ENCODE measurements at places on chromosomes 7 and 10.

- DNase-seq, result peak; percentile 79
These were observed 102.2 kb downstream of the ZNF92 start for GRCh38 chr7:65475734-65476319.

- DNase-seq, result peak; percentile 51
These were observed 621 bp upstream of the FAM13C start for GRCh38 chr10:59362959-59363381.

- DNase-seq, result no peak
These were observed 7.1 kb downstream of the FGFR2 start for GRCh38 chr10:121591186-121591585.

DNA sequence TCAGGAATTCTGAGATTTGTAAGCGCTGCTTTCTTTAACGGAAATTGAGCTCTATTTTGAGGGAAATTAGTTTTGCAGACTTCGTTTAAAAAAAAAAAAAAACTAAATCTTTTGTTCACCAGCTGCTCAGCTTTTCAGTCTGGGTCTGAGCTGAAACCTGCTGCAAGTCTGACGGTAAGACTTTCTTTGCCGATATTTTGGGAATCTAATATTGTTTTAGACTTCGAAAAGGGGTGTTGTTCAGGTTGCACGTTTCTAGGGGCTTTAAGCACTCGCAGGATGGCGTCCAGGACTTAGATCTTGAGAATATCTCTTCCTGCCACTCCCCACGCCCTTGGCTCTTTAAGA, 1.8 kb upstream of the MEOX2 start:
- no peak for DNase-seq

GRCh38 chr7:37706804-37707203, 23.2 kb downstream of the GPR141 start:
- DNase-seq, result no peak

- DNase-seq, result no peak
These were observed 148.1 kb downstream of the AUTS2 start for GRCh38 chr7:69746383-69746782.

GRCh38 chr7:80591654-80592053, 46.8 kb upstream of the CD36 start:
- DNase-seq, result no peak
